T47D (cell line): ENCODE measurements at places on chromosomes 2 and 18.

- DNase-seq: no peak
Observed at GRCh38 chr2:62267696-62268095, 71.8 kb downstream of the B3GNT2 start.

DNA sequence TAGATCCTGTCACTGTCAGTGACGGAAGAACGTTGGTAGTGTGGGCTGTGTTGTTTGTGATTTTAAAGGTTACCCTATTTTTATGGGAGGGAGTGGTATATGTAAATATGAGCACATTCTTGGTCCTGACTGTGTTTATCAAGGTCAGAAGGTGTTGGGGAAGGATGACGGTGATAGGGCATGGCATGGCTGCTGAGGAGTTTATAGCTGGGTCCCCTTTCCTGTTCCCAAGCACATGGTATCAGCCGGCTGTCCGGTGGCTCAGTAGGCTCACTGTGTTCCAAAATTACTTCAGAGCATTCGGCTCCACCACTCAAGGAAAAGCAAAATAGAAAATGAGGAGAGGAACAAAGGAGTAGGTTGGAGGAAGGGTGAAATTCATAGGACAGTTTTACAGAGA lies 28.6 kb downstream of the IRS1 start:
- DNase-seq: no peak

DNA sequence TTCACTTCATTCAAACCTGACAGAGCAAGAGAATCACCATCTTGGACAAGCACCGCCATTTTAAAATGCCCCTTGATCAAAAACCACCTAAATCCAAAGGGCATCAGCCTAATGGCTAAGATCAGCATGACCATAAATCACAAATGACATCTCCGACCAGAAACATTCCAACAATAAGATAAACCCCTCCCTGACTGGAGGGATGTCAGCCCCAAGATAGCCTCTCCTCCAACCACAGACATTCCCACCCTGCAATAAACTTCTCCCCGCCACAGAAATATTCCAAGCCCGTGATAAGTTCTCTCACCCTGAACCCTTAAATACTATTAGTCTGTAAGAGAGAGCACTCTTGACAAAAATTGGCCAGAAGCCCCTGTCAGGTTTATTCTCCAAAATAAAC lies 21.6 kb upstream of the LYPD1 start:
- no peak for DNase-seq

DNA sequence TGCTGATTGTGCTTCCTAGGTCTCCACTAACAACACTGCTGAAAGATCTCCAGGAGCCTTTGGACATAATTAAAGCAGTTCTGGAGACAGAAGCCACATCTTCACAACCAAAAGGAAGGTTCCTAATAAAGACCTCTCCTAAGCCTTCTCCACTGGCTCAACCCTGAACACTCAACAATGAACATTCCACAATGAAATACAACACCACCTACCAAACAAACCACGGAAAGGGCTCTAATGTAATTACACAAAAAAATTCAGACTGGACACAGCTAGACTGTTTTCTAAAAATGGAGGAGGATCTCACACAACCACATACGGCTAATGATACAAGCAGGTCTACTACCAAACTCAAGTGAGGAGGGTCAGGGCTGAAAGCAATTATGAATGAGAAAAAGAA lies 43.6 kb downstream of the NOL10 start:
- no peak for DNase-seq

DNA sequence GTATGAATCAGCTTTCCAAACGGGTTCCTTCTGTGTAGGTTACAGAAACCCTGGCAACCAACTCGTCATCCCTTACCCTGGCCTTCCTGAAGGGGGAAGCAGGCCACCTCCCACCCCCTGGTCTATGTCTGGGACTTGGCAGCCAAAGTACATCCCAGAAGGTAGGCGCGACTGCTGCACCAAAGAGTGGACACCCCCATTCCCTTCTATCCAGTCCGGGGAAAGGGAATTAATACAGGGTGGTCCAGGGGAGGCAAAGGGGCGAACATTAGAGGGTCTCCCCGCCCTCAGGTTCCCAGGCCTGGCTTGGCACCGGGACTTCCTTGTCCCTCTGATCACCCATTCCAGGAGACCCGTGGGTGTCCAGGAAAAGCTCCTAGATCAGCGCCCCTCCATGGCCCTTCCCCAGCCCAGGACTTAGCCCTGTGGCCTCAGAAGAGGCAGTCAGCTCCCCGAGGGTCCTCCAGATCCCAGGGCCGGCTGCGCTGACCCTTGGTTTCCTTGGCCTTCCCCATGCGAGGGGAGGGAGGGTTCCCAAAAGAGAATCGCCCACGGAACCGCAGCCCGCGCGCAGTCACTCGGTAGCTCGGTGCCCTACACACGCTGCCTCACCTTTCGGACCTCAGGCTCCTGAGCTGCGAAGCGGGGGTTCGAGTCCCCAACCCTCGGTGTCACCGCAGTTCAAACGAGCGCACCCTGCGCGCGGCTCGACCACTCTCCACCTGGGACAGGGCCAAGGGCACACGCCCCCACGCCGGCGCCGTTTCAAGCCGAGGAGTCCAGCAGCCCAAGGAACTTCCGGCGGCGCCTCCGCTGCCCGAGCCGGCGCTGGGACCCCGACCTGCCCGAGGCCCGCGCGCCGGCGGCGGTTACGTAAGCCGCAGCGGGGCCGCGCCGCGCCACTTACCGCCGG lies at the start of gene PER2:
Gene PER2, minus strand, starts transcription at position 874 of the 913 bp plus-strand sequence. CDS start 10,674 bp downstream, outside the sequence.
- no peak for DNase-seq

DNA sequence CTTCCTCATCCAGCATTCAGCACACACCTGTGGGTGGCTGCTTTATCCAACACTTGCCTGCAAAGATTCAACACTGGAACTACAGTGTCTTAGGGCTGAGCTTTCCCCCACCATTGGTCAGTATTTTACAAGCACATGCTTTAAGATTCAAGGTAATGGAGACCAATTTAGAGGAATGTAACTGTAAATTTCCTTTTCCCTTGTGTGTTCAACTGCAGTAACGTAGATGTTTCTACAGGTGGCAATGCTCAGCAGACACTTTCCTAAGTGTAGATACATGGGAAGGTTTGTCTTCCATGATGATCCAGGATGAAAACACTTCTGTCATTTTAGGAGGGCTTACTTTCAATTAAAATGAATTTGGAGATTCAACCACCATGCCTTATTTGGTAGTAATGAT lies 143.6 kb upstream of the PXDN start:
- DNase-seq: peak; percentile 41

- no peak for DNase-seq
Observed at GRCh38 chr2:140442319-140442718, 1662.1 kb upstream of the NXPH2 start.

DNA sequence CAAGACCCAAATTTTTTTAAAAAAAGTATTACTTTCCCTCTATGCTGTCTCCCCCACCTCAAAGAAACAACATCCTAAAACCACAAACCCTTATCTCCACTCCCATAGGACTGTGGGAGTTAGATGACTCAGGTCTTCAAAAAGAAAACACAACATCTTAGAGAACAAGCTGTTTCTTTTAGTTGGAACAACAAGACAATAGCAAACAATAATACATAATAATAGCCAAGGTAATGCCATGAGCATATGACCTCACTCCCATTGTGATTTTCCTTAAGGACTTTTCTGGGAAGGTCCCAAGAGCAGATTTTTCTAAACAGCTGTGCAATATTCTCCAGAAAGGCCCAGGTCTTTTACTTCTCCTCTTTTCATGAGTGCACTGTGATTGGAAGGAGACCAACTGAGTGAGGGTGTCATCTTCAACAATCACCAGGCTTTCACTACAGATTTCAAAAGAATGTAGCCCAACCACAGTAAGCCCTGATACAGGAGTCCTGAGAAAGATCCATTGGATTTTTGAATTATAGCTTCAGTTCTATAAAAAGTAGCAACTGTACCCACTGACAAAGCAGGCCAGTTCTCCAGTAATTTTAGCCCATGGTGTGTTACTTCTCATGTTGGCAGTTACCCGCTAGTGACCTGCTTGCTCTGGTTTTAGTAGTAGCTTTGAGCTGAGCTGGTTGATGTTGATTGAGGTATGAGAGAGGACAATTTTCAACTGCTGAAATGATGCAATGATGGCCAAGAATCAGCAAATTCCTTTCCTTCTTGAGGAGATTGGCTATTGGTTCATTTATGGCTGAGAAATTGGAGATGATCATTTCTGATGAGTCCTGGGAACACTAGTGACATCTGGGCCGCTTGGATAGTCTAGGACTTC lies 144.5 kb upstream of the TCF4 start:
- DNase-seq: no peak

- no peak for DNase-seq
Observed at GRCh38 chr18:63158676-63159291, 160.8 kb downstream of the BCL2 start.

DNA sequence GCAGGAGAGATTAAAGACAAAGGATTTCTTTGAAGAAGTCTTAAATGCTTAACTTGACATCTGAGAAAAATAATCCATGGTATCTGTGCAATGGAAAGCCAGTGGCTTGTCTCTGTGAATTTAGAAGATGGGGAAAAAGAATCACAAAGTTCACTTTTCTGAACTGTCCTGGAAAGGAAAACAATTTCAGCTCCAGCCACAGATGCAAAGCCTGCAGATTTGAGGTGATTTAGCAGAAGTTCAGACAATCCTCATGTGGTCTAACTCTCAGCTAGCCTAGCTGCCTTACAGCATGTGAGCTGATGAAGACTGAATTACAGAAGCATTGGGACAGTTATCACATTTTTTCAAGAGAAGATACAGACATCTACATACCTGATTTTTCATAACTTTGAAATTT lies 126.7 kb upstream of the ITGB6 start:
- no peak for DNase-seq

GRCh38 chr2:61465045-61465444 lies 5.8 kb downstream of the USP34 start:
- no peak for DNase-seq

- DNase-seq: no peak
Observed at GRCh38 chr2:183359867-183360266, 235.6 kb downstream of the NUP35 start.

GRCh38 chr2:156907806-156908205 lies 349.7 kb upstream of the GALNT5 start:
- DNase-seq: no peak

GRCh38 chr2:54551123-54551756 lies 95.1 kb downstream of the SPTBN1 start:
- DNase-seq: peak; percentile 0

- no peak for DNase-seq
Observed at GRCh38 chr18:34514238-34514637, 195.9 kb upstream of the DTNA start.

GRCh38 chr2:188345831-188346458 lies 54.3 kb downstream of the GULP1 start:
- no peak for DNase-seq

DNA sequence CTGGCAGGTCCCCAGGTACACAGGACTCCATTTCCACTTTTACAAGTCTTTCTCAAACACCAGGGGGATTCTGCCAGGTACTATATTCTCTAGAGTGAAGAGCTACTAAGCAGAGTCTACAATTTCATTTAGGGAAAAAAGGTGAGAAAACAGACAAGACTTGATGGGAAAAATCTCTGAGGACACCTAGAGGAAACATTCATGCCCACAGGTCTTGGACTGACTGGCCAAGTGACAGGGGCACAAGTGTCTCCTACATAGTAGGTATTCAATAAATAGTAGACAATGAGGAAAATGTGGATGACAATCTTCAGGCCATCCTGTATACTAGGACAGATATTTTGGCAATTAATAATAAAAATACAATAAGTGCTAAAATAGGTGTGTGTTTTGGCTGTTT lies 228.6 kb downstream of the CLIP4 start:
- no peak for DNase-seq

GRCh38 chr2:159505196-159505595 lies 111.2 kb downstream of the BAZ2B start:
- no peak for DNase-seq

- DNase-seq: no peak
Observed at GRCh38 chr18:53843763-53844162, 380.7 kb downstream of the MBD2 start.

- no peak for DNase-seq
Observed at GRCh38 chr2:173898996-173899395, 66.2 kb downstream of the SP3 start.

- DNase-seq: peak; percentile 33
Observed at GRCh38 chr2:227703280-227703732, 14.5 kb downstream of the SLC19A3 start.

DNA sequence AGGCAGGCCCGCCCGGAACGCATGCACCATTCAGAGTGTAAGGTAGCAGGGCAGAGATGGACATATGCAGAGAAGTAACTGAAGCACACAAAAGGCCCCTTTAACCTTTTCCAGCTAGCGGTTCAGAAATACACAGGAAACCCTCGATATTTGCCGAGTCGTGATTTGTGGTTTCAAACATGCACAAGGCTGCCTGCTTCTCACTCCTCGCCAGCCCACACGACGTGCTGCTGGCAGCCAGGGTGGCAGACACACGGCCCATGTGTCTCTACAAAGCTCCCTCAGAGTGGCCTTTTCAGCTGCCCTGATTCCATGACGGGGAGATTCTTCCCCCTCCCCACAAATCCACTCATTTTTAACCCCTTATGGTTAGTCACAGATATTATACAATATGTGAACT lies 23.6 kb downstream of the ZBTB7C start:
- no peak for DNase-seq

DNA sequence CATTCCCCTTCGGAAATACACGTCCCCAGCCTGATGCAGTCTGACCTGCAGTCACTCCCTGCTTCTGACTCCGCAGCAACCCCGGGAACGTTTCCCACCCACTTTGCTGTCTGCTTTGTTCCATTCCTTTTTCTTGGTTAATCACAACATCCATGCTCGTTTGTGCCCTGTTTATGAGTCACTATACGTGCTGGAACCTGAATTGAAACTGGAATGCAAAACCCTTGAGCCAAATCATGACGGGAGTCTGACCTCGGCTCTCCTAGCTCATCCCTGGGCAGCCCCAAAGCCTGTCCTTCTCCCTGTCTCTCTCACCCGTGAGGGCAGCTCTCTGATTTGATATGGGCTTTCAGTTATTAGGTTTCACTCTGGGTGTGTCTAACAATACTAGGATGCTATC lies 57.1 kb upstream of the RNF152 start:
- DNase-seq: no peak

GRCh38 chr2:48883661-48884060 lies 128.1 kb upstream of the LHCGR start:
- DNase-seq: no peak

- DNase-seq: no peak
Observed at GRCh38 chr18:39951142-39951720, 2003.8 kb upstream of the PIK3C3 start.

DNA sequence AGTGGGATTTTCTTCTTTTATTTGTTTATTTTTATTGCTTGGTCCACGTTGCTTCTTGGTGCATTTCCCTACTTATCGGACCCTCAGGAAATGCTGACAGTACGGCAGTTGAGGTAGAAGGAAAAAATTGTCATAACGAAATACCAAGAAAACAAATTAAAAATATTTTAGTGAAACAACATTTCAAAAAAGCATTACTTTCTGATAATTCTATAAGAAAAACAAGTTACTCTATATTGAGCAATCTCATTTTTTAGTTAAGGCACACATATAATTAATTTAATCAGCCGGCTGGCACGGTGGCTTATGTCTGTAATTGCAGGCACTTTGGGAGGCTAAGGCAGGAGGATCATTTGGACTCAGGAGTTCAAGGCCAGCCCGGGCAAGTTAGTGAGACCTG lies 102.1 kb downstream of the SH3YL1 start:
- DNase-seq: no peak
